ENCODE measurements at places on chromosomes 1 and 21.

GRCh38 chr1:210099921-210100320, 132.7 kb upstream of the SERTAD4 start:
- DNase-seq, result no peak

GRCh38 chr1:216073793-216074595, 349.3 kb downstream of the USH2A start:
- no peak for DNase-seq

GRCh38 chr1:47406966-47407365, 9.1 kb upstream of the FOXE3 start:
- DNase-seq, result no peak

DNA sequence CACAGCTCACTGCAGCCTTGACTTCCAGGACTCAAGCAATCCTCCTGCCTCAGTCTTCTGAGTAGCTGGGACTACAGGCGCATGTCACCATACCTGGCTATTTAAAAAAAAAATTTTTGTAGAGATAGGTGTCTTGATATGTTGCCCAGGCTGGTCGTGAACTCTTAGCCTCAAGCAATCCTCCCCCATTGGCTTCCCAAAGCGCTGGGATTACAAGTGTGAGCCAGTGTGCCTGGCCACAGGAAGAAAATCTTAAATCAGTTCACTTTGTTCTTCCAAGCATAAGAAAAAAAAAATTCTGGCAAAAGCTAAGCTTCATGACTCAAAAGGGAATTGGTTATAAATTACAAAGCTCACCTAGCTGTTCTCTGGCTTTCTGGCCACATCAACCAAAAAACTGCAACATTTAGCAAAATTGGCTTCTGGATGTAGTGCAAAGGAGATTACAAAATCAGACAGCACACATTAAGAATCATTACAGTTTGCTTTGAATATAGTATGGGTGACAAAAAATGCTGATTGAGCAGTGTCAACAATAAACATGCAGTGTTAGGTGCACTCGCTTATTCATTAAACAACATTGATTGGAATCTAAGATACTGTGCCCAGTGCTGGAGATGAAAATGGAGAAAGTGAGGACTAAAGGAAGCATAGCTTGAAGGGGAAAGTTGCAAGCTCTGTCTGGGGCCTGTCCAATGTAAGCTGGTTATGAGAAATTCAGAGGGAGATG, 76.7 kb downstream of the KCTD3 start:
- no peak for DNase-seq

GRCh38 chr1:54577612-54578011, 29.6 kb downstream of the ACOT11 start:
- no peak for DNase-seq

DNA sequence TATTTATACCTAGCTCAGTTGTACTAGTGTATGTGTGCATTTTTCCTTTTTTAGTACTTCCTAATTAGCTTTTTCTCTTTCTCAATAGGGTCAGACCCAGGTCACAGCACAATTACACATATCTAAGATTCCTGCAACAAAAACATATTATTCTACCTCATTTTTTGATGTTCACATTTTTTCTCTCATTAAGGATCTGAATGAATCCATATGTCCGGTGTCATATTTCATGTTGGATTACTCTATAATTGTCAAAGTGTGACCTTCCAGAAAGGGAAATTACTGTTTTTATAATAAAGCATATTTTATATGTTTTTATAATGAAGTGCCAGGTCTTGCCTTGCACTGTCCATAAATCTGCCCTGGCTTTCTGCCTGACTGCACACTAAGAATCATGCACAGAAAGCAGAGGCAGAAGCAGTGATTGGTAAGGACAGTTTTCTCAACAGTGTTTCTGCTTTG, 143.7 kb downstream of the KCNT2 start:
- no peak for DNase-seq

- DNase-seq, result no peak
These were observed 52.9 kb downstream of the PDE4B start for GRCh38 chr1:65845535-65846060.

- no peak for DNase-seq
These were observed 108.8 kb upstream of the MAGI3 start for GRCh38 chr1:113281550-113281949.

DNA sequence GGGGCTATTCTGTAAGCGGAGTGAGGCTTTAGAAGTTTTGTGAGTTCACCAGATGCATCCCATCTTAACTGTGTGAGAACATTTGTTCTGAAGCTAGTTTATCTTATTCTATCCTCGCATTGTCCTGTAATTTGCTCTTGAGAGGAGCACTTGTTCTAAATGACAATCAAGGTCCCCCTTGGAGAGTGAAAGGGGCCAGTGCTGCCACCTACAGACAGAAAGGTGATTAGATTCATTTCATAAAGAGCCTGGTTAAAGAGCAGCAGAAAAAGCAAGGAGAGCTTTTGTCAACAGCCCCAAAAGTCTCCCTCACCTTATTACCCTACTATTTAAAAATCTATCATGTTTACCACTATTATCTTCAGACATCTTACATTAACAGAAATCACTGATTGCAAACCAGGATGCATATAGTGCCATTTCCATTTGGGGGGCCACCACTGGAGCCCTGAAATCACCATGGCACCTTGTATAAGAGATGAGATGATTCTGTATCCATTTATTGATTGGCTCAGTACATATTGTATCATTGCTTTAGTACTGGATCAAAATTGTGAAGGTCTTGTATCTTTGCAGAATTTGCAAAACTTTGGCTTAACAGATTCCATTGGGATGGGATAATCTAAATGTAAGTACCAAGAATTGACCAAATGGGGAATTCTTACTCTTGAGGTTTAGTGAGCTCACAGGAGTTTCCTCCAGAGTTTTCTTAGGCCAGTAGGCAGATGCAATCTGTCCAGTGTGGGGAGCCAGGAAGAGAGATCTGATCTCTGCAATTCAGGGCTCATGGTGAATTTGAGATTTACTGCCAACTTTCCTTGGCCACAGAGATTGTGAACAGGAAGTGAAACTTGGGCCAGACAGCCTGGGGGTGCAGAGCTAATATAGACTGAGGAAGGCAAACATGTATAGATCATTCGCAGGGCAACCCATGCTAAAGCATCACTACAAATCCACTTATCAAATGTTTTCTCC, 64.3 kb upstream of the TRABD2B start:
- no peak for DNase-seq

DNA sequence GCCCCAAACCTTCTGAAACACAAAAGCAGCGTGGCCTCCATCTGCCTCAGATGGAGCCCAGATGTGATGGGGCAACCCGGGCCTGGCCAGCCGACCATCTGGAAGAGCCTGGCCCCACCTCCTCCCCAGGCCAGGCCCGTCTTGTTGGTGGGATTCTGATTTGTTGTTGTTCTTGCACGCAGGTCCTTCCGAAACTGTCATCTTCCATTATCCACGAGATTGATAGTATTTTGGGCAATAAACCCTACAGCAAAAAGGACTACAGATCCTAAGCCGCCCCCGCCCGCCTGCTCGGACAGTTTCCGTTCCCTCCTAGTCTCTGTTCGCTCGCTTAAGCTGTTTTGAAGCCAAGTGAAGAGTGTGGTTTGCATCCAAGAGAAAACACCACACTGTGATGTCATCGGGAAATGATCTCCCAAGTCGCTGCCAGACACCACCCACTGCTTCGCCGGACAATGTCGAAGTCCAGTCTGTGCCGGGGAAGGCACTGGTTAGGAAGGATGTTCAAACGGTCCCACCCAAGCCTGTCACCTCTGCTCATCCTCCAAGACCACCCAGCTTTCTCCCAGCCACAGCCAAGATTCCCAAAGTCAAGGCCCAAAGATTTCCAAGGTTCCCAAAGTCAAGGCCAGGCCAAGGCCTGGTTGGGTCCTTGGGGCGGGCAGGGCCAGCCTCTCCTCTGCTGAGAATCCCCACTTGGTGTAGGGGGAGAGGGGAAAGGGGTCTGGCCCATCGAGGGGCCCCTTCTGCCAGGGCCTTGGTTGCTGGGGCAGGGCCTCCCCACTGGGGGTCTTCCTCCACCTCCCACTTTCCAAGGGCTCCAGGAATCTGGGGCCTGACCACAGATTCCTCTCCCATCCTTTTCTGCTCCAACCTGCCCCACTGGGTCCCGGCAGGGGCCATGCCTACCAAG, 52.9 kb downstream of the KCNAB2 start:
- no peak for DNase-seq

- DNase-seq, result no peak
These were observed 218.8 kb downstream of the ADGRL2 start for GRCh38 chr1:82019508-82019907.

DNA sequence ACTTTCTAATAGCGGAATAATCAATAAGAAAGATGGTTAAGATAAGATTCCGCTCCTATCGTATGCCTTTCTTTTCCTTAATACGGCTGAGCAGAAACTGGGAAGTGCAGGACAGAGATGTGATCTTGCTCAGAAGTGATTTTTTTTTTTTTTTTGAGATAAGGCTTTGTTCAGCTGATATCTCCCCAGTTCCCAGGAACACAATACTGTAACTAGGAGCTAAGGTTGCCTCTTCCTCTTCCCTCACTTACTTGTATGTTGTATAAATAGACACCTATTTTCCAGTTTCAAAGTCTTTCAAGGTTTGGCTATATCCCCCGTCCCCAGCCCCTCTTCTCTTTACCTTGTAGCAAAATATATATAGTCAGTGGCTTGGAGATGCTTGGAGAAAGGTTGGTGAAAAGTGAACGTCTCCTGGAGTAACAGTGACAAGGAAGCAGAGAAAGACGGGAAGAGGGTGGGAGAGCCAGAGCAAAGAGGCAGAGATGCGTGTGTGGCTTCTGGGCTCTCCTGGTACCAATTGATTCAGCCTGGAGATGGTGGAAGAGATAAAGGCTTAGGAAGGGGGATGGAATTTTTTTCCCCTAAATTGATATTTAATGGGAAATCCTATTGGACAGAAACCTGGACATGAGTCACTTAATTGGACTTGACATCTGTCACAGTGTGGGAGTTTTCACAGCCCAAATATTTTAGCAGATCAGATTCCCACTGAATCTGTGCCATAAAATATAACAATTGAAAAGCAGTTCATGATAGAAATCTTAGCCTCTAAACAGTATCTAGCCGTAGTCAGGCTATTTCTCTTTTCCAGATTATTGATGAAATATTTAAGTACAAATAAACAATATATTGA, at the start of gene NHLH2:
NHLH2 (minus strand) TSS at position 522 of the 856 bp plus-strand sequence. CDS start 2,754 bp downstream, outside the sequence.
- no peak for DNase-seq

DNA sequence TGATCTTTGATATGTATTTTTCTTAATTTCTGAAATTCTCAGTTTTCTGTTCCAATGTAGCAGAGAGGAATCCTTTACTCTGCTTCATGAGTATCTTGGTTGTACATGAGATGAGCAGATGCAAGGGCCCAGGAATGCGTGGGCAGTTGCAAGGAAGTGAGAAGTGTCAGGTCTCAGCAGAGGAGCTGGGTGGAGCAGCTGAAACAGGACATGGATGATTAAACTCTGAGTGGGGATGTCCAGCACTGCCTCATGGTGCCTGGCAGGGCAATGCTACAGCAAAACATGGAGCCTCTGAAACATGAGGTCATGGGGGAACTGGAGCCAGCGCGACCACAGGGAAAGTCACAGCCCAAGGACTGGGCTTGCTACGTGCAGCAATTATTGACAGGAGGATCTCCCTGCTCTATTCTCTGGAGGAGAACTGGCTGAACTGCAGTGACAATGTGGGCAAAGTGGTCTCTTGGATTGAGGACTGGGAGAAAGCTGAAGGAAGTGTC, 48.4 kb downstream of the COLGALT2 start:
- peak; percentile 21 for DNase-seq

GRCh38 chr1:88935522-88936222, 44.3 kb upstream of the GTF2B start:
- DNase-seq, result no peak

- peak; percentile 4 for DNase-seq
These were observed 5.1 kb upstream of the CAPN8 start for GRCh38 chr1:223670458-223671159.

DNA sequence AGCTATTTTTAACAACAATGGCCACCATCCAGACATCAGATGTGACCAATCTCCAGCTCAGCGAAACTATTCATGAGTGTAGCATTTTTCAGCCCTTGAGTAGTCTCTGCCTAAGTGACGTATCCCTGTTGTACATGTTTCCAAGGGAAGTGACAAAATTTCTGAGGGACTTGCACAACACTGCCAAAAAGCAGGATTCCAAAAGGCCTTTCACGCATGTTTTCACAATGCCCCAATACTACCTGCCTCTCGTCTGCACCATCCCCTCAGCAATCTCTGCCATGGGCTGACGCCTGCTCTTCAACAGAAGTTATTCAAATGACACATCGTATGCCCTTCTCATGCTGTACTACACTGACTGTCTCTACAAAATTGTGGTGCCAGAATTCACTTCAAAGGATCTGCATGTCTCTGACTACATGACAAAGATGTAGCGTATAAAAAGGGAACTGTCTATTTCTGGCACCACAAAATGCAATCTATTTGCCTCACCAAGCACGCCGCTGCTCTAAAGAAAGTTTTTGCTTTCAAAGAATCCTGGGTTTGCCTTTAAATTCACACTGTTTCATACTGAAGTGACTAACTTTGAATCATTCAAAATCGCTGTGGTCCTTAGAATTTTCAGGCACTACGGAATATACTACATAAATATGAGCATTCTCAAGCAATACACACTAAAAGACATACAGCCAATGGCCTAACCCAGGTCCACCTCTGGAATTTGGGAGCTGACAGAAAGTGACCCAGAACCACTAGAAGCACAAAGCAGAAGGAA, 32.9 kb downstream of the JAK1 start:
- DNase-seq, result no peak

- no peak for DNase-seq
These were observed 21.2 kb downstream of the ALDH4A1 start for GRCh38 chr1:18881164-18881563.

- no peak for DNase-seq
These were observed 433.6 kb upstream of the ZP4 start for GRCh38 chr1:238324211-238324864.

DNA sequence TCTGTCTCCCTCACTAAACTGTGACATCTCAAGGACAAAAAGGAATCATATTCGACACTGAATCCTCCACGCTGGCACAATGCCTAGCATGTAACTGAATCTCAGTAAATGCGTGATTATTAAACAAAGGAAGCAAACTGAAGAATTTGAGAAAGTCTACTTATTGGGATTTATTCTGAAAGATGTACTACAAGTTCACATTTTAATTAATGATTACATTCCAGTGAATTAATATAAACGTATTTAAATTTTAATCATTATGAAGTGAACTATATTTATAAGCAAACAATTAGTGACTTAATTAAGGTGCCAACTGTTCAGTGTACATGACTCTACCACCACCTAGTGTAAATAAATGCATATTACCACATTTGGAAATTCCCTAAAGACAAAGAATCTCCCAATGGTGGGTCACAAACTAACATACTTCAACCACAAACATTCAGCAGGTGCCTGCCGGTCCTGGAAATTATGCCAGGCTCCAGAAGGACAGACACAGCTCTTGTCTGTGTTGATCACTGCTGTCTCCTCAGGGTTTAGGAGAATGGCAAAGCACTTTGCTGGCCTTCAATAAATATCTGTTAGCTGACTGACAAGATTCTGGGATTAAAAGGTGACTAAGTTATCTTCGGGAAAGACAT, 56.3 kb downstream of the SMYD3 start:
- no peak for DNase-seq

- DNase-seq, result no peak
These were observed 284.9 kb downstream of the PBX1 start for GRCh38 chr1:164843743-164844500.

GRCh38 chr1:34267326-34267725, 90.6 kb downstream of the C1orf94 start:
- DNase-seq, result no peak
